Ovary (tissue), 10 donors: ENCODE measurements at places on chromosomes 3 and 15.

DNA sequence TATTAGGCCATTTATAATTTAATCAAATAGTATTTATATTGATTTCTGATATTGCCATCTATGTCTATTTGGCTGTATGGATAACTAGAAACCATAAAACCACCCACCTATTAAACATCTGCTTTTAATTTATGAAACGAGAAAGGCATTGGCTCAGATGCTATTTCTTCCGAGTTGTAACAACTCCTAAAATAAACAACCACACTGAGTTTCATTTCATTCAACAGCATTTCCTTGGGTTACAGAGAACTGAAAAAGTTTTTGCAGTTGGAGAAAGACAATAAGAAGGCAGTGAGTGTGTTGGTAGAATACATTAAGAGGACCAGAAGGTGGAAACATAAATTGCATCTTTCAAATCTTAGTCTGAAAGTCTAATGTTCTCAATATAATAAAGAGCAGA is 79.1 kb downstream of the AQR start:
- no peak for DNase-seq

- no peak for DNase-seq
Observed at GRCh38 chr3:116971531-116971930, 262.0 kb downstream of the TUSC7 start.

DNA sequence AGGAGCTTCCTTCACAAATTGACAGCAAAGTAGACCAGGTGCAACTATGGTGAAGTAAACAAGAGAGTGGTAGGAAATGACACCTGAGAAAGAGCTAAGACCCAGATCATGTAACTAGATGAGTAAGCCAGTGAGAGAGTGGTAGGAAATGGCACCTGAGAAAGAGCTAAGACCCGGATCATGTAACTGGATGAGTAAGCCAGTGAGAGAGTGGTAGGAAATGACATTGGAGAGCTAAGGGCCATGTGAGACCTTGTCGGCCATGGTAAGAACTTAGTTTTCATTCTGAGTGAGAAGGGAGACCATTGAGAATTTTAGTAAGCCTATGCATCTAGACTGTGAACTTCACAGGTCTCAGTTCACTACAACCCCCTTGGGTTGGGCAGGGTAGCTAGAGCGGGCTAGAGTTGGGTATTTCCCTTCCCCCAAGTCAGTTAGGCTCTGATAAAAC is 5.4 kb upstream of the SENP7 start:
- DNase-seq, result no peak

GRCh38 chr3:197085137-197085536 is 55.5 kb upstream of the MELTF start:
- DNase-seq, result no peak

DNA sequence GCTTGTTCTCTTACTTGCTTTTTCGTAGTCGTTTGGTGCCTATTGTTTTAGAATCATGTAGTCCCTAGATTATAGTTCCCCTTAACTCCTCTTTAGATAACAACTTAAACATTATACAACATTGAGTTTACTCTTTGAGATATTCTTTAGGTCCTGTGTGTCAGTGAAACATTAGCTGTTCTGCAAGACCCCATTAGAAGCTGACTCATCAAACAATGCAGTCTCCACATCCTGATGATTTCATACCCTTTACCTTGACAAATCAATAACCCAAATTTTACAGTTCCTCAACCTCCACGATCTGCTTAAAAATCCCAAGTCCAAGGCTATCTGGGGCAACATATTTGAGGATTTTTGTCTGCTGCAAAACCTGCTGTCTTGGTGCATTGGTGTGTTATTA is 582.9 kb downstream of the NSUN3 start:
- no peak for DNase-seq

DNA sequence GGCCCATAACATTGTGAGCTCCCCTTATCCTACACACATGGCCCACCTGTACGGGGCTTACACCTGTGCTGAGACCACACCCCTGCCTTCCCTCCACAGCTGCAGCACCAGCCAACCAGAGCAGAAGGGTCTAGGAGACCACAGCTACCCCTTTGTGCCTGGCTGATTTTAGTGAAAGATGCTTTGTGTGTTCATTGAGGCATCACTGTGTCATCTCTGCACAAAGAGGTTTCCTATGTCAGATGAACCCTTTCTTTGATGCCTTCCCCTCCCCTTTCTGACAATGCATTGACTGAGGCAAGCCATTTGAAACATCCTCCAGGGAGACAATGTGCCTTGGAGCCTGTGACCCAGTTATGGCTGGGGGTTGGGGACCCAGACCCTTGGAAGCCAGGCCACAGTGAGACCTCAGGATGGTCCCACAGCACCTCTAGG is 54.9 kb upstream of the SLC7A14 start:
- DNase-seq, result no peak

DNA sequence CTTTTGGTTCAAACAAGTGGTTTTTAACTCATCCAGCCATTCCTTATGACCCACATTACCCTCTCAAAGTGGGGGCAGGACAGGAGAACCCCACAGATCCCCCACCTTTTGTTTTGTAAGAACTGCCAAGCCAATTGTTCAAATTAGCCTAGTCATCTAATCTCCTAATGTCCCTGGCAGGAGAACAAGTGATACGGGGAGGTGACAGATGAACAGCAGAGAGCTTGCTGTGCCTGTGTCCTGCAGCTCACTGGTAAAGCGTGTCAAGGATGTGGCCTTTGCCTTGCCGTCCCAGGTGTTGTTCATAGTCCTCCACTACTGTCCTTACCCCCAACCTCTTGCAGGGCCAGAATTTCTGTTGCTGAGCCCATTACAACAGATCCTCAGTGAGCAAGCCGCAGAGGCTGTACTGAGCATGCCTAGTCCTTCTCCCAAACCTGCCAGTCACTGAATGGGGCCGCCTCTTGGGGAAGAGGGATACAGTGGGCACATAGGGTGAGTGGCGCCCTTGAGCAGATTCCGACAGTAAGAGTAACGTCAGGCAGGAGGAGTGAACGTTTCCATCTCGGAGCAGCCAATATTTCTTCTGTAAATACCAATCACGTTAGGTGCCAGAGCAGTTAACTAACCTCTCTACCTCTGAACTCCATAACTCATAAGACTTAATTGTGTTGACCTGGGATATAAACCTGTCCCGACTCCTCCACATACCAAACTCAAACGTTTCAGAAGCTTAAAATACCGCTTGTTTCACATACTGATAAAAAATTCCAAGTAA is 87.4 kb downstream of the ITPR1 start:
- peak; percentile 49 for DNase-seq
